Activated CD4-positive, CD25-positive, alpha-beta regulatory T cell (primary cell): ENCODE measurements at places on chromosomes 2 and 18.

GRCh38 chr2:117982376-117983033 lies 31.4 kb downstream of the CCDC93 start:
- no peak for DNase-seq

DNA sequence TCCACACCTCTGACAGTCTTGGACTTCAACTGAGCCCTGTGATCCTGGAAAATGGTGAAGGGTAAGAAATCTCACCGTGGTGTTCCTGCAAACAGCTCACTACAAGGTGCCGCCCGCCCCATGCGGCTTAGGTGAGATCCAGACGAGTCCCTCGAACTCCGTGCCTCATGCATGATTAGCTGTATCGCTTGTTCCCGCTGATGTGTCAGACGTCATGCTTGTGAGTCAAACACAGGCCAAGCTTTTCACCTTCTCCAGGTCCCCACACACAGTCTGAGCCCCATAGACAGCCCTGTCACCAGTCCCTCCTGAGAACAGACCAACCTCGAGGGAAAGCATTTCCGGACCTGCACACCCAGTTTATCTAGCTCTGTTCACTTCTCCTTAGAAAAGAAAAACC lies 740.5 kb downstream of the GALR1 start:
- DNase-seq = no peak

DNA sequence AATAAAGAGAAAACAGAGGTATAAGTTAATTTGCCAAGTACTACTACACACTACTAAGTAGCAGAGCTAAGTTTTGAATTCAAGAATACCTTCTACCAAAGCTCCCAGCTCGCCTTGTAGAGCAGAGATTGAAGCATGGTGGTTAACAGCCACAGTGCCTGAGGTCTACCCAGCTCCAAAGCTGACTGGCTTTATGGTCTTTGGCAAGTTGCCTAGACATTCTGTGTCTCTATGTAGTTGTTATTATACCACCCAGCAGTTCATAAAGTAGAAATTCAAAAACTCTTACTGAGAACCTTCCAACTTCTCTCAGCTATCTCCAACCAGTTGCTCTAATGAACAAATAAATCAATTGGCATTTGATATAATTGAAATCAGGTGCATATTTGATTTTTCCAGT lies 87.8 kb downstream of the PDE11A start:
- DNase-seq = no peak

GRCh38 chr18:64713284-64713683 lies 564.4 kb upstream of the LINC00305 start:
- DNase-seq = no peak

GRCh38 chr2:147916723-147917122 lies 71.9 kb downstream of the ACVR2A start:
- no peak for DNase-seq

- DNase-seq = no peak
These were observed 700.5 kb upstream of the CHAC2 start for GRCh38 chr2:53067056-53067455.

DNA sequence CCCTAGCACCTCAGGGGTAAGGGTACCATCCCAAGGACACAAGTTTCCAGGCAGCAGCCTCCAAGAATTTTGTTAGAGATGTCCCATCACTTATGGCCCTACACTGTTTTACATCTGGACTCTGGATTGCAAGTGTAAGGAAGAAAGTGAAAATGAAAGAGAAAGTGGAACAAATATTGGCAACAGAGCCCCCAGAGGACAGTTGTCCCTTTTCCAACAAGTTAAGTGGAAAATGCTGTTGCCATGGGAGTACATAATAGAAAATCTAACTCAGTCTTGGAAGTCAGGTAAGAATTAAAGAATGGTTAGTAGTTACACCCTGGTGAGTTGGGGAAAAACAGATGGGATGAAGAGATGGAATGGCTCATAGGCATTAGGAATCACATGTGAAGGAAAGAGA lies 50.6 kb downstream of the TTC21B start:
- no peak for DNase-seq

DNA sequence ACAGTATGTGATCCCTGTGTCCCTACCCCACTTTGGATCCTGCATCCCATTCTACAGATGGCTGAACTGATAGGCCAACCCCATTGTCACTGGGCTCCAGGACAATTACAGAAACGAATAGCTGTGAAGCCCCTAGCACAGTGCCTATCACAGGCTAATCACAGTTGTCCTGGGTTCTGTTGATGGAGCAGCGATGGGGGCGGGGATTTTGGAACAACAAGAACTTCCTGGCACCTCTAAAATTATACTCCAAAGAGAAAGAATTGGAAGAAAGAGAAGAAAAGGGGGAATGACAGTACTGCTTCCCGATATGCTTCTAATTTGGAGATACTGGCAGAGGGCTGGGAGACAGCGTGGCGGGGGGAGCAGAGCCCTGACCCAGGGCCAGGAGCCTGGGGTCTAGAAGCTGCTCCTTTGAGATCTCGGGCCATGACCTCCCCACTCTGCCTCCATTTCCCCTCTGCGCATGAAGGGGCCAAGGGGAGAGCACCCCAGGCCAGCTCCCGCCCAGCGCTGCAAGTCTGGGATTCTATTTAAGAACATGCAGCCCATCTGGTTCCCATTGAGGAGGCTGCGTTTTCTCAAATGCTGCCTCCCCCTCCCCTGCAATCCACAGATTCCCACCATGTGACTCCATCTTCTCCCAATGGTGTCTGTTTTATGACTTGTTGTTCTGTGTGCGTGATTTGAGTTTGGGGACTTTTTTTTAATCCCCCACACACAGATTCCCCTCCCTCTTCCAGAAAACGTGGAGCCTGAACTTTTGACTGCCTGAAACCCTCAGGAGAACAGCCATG lies 202.7 kb downstream of the CYP26B1 start:
- no peak for DNase-seq

- DNase-seq = no peak
These were observed 49.3 kb downstream of the SLC35F5 start for GRCh38 chr2:113707106-113707505.

GRCh38 chr2:37570773-37571586 lies 100.5 kb downstream of the CDC42EP3 start:
- no peak for DNase-seq

DNA sequence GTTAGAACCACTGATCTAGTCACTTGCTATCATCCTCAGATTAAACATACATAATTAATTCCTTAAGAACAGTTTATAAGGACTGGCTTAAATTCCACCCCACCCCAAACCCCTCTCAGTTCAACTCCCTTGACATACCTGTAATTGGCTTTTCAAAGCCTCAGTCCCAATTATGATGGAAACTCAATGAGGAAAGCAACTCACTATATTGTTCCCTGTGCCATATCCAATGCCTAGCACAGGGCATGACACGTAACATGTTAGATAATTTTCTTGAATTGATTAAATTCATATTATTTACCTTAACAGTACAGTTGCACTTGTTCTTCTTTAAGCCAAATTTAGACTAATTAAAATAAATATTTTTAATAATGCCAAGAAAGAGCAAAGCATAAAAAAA lies 465.1 kb upstream of the CHAC2 start:
- no peak for DNase-seq
